ENCODE measurements at places on chromosomes 6 and 20.
A peak's percentile ranks its signal among the peaks of the same experiment; 100 is the strongest.

GRCh38 chr6:79712616-79713135 lies 81.5 kb downstream of the SH3BGRL2 start:
- no peak for DNase-seq

DNA sequence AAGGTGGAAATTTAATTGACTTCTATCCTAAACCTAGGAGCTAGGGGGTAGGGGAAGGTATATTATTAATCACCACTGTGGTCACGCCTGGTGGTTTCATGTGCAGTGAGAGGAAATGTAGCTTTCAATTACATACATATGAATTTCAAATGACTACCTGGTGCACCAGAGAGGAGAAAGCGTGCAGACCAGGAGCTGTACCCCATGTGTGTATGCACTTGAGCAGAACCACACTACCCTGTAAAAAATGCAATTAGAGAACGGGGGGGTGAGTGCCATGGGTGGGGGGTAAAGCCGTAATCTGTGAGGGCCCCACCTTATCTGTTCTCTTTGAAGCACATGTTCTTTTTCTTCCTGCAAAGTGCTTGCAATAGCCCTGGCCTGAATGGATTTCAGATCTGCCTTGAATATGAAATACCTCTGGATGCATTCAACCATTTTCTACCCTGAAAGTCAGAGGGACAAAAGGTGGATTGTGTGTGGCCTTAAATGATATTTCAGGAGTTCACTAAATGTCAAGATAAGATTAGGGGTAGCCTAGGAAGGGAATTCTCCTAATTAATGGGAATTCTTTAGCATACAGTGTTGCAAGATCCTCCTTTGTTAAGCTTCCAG lies 30.9 kb upstream of the EDN3 start:
- DNase-seq, result no peak

GRCh38 chr6:93139408-93140081 lies 279.8 kb downstream of the EPHA7 start:
- no peak for DNase-seq

GRCh38 chr6:167755461-167755860 lies 71.2 kb upstream of the AFDN start:
- no peak for DNase-seq

- DNase-seq, result no peak
These were observed 28.7 kb downstream of the SGK1 start for GRCh38 chr6:134289204-134289575.

GRCh38 chr6:11779329-11780096 lies 910 bp upstream of the ADTRP start:
- DNase-seq, result no peak

- no peak for DNase-seq
These were observed 375.7 kb upstream of the MARCKS start for GRCh38 chr6:113481458-113481857.

GRCh38 chr20:19784511-19785172 lies 26.6 kb downstream of the RIN2 start:
- DNase-seq, result no peak

- DNase-seq, result peak; percentile 34
These were observed 1383.5 kb upstream of the DEFB115 start for GRCh38 chr20:29873946-29874345.

- DNase-seq, result no peak
These were observed 130.5 kb upstream of the DTNBP1 start for GRCh38 chr6:15793288-15793687.

DNA sequence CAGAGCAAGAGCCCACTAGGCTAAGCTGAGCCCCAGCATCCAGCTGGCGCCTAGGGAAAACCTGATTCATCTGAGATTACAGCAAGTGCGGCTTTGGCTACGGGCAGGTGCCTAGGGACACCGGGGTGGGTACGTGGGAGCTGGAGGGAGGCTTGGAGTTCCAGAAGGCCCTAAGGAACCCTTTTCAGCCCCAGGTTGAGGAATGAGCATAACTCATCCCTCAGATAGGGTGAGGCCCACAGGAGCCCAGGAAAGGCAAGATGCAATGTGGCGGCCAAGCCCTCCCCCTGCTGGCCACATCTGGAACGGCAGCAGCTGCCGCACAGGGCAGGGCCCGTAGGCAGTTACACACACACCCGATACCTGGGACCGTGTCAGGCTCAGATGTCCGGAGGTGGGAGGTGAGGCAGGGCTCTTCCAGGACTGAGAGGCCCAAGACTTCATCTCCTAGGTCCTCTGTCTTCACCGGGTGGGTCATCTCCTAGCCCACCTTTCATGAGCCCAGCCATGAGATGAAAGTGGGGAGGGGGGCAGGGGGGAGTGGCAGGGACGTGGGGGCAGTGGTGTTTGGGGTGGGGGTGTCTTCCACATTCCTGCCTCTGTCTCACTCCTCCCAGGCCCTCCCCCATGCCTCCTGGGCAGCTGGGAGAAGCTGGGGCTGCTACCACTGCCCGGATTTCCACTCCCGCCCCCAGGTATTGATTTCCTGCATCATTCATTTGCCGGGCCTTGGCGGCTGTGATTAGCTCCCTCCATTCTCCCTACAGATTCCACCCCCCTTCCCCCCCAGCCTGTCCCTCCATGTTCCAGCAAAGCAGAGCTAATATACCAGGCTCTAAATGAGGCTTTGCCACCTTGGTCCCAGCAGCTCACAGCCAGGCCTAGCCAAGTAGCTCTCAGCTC lies 5.5 kb downstream of the MDGA1 start:
- peak; percentile 75 for DNase-seq

DNA sequence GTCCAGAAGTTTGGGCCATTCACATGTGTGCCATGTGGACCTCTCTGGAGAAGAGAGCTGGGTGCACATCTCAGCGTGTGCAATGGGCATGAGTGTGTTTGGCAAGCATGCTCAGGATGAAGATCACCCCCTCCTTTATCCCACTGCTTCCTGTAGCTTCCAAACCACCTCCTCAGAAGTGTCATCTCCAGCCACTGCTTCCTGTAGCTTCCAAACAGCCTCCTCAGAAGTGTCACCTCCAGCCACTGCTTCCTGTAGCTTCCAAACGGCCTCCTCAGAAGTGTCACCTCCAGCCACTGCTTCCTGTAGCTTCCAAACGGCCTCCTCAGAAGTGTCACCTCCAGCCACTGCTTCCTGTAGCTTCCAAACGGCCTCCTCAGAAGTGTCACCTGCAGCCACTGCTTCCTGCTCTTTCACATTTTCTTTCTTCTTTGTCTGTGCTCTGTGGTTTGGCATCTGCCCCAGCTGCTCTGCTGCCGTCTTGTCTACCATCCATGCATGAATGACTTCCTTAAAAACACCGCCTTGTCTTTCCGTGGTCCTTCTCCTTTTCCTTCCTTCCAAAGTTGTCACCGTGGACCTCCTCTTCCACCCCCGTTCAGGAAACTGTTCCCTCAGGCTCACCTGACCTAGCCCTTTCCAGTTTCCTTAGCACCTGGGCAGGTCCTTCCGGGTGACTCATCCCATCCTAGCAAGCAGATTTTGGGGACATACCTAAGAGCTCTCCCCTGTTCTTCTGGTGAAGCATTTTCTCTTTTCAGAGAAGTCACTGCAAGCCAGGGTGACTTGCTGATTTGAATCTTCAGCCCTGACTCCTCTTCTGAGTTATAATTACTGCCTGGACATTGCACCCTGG lies 43.5 kb upstream of the TIAM2 start:
- no peak for DNase-seq

GRCh38 chr6:87905101-87905641 lies 142.5 kb upstream of the SPACA1 start:
- no peak for DNase-seq

GRCh38 chr6:12527339-12527738 lies 189.2 kb upstream of the PHACTR1 start:
- no peak for DNase-seq

DNA sequence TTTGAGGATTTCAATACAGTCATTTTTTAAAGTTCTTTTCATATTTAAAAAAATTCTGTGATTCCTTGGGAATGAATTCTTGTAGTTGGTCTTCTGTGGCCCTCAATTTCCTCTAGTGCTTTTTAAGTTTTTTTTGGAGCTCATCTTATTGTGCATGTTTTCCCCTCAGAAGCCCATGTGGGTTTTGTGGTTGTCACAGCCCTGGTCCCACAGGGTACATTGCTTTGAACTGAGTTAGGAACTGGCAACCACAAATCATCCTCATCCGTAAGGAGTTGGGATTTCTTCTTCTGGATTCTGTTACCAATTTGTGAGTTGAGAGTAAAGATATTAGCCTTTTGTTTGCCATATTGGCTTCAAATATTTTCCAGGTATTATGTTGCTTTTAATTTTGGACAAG lies 89.9 kb downstream of the AKAP7 start:
- no peak for DNase-seq

- DNase-seq, result peak; percentile 46
These were observed 516 bp upstream of the IRF4 start for GRCh38 chr6:390914-391558.

- DNase-seq, result no peak
These were observed 1.1 kb upstream of the BAK1 start for GRCh38 chr6:33581186-33581585.

DNA sequence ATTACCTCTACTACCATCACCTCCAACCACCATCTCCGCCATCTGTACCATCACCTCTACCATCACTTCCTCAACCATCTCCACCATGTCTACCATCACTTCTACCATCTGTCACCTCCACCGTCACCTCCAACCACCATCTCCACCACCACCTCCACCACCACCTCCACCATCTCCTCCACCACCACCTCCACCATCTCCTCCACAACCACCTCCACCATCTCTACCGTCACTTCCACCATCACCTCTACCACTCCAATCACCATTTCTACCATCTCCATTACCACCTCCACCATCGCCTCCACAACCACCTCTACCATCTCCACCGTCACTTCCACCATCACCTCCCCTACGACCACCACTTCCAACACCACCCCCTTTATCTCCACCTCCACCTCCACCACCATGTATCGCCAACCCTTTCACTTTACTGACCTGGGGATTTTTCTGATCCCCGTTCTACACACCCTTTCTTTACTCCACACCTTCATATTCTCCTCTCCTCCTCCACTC lies 2.3 kb downstream of the IPCEF1 start:
- no peak for DNase-seq

DNA sequence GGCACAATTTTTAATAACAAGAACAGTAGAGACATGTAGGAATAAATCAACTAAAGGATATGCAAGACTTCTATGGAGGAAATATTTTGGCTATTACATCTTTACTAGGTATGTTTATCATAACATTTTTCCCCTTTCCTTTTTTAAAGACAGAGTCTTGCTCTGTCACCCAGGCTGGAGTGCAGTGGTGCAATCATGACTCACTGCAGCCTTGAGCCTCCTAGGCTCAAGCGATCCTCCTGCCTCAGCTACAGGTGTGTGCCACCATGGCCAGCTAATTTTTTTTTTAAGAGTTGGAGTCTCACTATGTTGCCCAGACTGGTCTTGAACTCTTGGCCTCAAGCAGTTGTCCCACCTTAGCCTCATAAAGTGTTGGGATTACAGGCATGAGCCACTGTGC lies 37.0 kb downstream of the AKAP7 start:
- no peak for DNase-seq

- no peak for DNase-seq
These were observed 47.4 kb downstream of the HLA-DPB1 start for GRCh38 chr6:33123181-33123580.

DNA sequence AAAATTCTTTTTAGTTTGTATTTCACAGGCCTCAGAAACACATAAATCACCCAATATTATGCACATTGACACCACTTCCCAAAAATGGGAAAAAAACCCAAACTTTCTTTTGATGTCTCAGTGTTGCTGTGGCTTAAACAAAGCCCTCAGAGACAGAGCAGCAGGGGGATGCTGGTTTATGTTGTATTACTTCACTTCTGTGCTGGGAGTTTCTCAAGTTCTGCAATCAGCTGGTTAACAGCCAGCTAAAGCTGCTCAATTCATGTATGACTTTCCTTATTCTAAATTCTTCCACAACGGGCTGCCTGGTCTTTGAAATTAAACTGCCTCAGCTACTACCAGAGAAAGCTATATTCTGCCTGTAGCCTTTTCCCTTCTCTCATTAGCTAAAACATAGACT lies 5.6 kb downstream of the FILIP1 start:
- no peak for DNase-seq

DNA sequence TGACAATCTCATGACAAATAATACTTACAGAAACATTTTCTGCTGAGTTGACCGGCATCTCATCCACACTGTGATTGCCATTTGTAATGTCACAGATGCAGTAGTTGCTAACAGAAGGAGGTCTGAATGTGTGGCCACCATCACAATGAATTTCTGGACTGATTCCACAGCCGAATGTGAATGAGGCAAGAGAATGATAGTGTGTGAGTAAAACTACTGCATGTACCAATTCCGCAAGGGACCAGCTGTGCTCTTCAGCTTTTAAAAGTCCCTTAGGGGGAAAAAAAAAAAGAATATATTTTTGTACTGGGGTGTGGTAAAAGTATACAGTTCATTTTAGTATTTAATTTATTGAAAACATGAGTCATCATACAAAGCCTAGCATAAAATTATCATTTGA lies 96.2 kb downstream of the SESN1 start:
- no peak for DNase-seq

- no peak for DNase-seq
These were observed 50.5 kb downstream of the SOBP start for GRCh38 chr6:107540465-107540857.

- DNase-seq, result no peak
These were observed 13.5 kb upstream of the MAFB start for GRCh38 chr20:40702504-40702903.

DNA sequence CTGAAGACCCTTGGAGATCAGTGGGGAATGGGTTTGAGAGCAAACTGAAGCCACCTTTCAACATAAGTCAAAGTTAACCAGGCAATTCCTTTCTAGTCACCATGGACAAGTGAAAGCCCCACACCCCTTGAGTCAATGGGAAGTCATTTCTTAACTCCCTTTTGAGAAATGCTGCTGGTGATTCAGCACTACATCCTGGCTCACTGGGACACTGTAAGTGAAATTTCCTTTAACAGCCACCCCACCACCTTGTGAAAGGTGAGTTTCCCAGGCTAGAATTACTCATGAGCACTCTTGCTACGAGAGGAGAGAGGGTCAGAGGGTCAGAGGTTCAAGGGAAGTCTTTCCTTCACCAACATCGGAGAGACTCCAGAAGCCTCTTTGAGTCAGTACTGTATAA lies 93.3 kb upstream of the MARCKS start:
- DNase-seq, result no peak

DNA sequence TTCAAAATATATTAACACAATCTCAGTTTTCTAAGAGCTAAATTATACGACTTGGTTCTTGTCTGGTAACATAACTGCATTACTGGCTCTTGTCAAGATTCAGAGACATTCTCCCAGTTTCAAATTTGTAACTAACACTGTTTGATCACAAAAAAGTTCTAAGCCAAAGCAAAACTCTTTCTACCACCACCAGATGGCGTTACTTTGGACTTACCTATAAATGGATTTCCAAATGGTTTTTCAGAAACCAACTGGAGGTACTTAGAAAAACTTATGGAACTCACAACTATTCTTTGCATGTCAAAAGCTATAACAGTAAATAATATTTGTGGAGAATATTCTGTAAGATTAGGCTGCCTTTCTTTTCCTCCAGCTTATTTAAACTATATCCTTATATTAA lies 34.2 kb upstream of the GFRAL start:
- no peak for DNase-seq

GRCh38 chr6:43180985-43181384 lies 1.0 kb upstream of the CUL9 start:
- no peak for DNase-seq

Data from stimulated activated CD8-positive, alpha-beta memory T cell treated with anti-CD3 and anti-CD28 coated beads, Interleukin-2, amount 100 ng/mL, for 48 hours (primary cell).